Right renal cortex interstitium (tissue), 3 donors: ENCODE measurements at places on chromosomes 3 and 15. TPM values are rescaled to one million over a fixed set of nuclear protein-coding genes. Genes with fewer than 3 reads are reported as not detected.

Gene SI
- polyA plus RNA-seq, result not detected

Gene CXCR6
- polyA plus RNA-seq, result 0.27 TPM

Gene SLC28A1
- 4.7 TPM for polyA plus RNA-seq

Gene WDR48
- polyA plus RNA-seq, result 105 TPM

Gene PLCB2
- 8.3 TPM for polyA plus RNA-seq

Gene TRPM7
- polyA plus RNA-seq, result 50.1 TPM

Gene PARP15
- 0.11 TPM for polyA plus RNA-seq

Gene DUOXA2
- polyA plus RNA-seq, result not detected

Gene C3orf20
- 0.15 TPM for polyA plus RNA-seq

Gene TNNC1
- polyA plus RNA-seq, result 9.6 TPM

Gene HTR3E
- polyA plus RNA-seq, result not detected

Gene ROPN1B
- 0.68 TPM for polyA plus RNA-seq

Gene SERF2
- 653 TPM for polyA plus RNA-seq

Gene EDEM1
- 18.8 TPM for polyA plus RNA-seq

Gene LMAN1L
- polyA plus RNA-seq, result not detected

Gene PRKAR2A
- 53.6 TPM for polyA plus RNA-seq

Gene ADGRG7
- 0.10 TPM for polyA plus RNA-seq

Gene CCNB2
- polyA plus RNA-seq, result 46.9 TPM

DNA sequence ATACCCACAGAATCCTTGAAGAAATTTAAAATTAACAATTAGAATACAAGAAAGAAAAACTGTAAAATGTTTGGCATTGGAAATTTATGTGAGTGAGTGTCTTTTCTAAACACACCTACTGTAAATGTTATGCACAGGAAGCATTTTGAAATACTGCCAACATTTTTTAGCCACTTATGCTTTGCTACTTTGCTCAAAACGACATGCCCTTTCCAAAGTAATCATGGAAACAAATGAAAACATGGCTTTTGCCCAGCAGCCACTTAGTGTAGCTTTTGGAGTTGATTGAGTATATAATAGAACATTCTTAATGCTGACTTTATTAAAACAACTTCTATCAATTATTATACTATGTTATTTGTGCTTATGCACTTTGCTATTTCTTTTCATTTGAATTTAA lies 823.0 kb downstream of the CADM2 start:
- DNase-seq, result no peak

- no peak for DNase-seq
Observed at GRCh38 chr15:68697711-68698690, 119.2 kb downstream of the CORO2B start.

DNA sequence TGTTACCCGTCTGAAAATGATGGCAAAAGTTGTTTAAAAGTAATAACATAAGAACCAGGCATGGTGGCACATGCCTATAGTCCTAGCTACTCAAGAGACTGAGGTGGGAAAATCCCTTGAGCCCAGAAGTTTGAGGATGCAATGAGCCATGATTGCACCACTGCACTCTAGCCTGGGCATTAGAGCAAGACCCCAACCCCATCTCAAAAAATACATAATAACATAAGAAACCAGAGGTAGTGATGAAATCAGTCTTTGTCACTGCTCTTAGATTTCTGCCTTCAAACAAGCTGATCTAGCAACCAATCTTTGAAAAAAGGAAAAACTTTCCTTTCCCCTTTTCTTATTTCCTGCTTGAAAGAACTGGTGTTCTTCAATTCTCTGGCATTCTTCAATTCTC lies 71.3 kb downstream of the TMCC1 start:
- no peak for DNase-seq

- no peak for DNase-seq
Observed at GRCh38 chr3:148950806-148951205, 40.5 kb upstream of the GYG1 start.

DNA sequence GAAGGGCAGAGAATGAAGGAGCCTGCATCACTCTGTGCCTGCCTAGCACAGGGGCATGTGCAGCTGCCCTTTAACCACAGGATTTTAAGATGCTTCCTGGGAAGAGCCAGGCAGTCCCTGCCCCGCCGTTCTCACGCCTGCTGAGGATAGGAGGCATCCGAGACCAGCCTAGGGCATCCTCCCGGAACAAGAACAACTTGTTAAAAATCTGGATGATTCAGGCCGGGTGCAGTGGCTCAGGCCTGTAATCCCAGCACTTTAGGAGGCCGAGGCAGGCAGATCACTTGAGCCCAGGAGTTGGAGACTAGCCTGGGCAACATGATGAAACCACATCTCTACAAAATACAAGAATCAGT lies 15.2 kb downstream of the NRROS start:
- DNase-seq, result no peak

DNA sequence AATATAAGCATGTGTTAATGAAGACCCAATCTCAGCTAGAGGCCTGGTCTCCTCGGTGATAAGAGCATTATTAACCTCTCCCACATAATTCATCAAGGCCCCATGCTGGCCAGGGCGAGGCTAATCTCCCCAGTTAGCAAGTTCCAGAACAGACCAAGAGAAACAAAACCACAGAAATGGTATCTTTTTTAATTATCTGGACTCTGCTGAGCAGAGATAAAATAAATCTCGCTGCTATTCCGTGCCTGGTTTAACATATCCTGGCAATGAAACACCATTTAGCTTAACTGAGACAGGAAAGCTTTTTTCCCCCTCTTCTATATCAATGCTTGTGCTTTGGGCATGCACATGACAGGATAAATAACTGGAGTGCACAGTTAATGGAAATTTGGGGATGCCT lies 72.5 kb upstream of the ARHGEF3 start:
- DNase-seq, result no peak

- no peak for DNase-seq
Observed at GRCh38 chr15:99441444-99441800, 124.4 kb upstream of the MEF2A start.

GRCh38 chr3:98574132-98574531 lies 19.3 kb downstream of the CPOX start:
- no peak for DNase-seq

- no peak for DNase-seq
Observed at GRCh38 chr15:34933432-34933975, 36.0 kb downstream of the AQR start.

- DNase-seq, result no peak
Observed at GRCh38 chr15:73108676-73109075, 56.4 kb downstream of the NEO1 start.

GRCh38 chr3:10312391-10312790 lies 8.5 kb downstream of the SEC13 start:
- no peak for DNase-seq

DNA sequence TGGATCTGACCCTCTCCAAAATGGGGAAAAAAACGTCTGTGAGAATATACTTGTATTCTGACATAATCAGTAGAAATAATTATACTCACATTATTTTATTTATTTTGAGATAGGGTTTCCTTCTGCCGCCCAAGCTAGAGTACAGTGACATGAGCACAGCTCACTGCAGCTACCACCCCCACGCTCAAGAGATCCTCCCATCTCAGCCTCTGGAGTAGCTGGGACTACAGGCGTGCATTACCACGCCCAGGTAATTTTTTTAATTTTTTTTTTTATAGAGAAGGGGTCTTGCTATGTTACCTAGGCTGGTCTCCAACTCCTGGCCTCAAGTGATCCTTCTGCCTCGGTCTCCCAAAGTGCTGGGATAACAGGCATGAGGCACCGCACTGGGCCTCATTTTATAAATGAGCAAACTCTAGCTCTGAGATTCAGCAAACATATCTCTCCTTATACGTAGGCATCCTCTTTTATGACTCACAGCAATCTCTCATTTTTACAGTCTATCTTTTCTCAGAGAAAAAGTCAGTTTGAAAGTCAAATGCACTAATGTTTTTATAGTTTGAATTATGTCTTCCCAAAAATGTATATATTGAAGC lies 989 bp upstream of the VGLL3 start:
- DNase-seq, result no peak

- no peak for DNase-seq
Observed at GRCh38 chr15:78717956-78718656, 77.1 kb upstream of the CHRNB4 start.

DNA sequence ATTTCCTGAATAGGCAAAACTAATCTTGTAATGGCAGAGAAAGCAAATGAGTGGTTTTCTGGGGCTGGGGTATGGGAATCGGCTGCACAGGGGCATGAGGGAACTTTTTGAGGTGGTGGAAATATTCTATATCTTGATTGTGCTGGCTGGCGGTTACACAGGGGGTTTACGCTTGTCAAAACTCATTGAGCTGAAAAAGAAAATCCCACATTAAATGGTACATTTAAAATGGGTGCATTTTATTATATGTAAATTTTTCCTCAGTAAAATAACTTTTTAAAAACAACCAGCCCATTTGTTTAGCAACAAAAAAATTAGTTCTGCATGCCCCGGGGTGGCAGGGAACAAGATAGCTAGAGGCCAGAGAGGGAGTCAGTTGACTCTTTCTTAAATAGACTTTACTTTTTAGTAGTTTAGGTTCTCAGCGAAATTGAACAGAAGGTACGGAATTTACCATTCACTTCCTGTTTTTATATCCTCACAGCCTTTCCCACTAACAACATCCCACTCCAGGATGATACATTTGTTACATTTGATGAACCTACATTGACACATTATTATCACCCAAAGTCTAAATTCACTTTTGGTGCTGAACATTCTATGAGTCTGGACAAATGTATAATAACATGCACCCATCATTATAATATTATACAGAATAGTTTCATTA lies 41.2 kb upstream of the BCL2A1 start:
- no peak for DNase-seq

DNA sequence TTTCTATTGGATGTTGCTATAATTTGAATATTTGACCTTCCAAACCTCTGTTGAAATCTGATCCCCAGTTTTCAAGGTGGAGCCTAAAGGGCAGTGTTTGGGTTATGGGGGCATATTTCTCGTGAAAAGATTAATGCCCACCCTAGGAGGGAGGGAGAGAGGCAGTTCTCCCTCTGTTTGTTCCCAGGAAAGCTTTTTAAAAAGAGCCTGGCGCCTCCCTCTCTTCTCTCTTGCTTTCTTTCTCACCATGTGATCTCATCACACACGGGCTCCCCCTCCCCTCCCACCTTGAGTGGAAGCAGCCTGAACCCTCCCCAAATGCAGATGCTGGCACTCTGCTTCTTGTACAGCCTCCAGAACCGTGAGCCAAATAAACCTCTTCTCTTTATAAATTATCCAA lies 12.4 kb upstream of the GABRA5 start:
- no peak for DNase-seq

DNA sequence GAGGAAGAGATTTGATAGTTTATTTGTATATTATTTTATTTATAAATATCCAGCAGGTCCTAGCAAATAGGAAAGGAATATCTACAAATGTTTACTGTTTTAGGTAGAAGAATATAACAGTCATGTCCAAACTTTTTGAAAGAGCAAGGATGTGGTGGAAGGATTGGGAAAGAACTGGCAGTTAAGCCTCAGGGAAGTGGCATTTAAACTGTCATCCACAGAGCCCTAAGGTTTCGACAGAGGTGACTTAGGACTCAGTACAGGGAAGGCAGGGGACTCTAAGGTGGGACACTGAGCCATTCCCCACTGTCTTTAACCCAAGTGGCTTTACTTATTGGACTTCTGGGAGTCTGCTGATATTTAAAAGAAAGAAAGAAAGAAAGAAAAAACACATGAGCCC lies 11.8 kb upstream of the TMEM87A start:
- DNase-seq, result no peak

- DNase-seq, result no peak
Observed at GRCh38 chr3:138786788-138787271, 47.9 kb downstream of the PIK3CB start.

DNA sequence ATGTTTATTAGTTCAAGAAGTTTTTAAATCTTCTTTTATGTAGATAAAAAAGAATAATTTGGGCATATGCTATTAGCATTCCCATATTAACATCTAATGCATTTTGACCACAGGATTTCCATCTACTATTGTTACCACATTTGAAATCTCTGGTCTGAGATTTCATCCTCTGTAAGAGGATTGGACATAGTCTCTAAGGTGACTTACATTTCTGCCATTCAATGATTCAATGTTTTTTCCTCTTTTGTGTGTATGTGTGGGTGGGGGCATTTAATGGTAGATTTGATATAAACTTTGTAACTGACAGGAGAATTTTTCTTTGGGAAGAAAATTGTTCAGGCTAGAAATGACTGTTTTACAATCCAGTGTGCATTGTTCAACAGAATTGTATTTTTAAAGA lies 307.3 kb upstream of the RBMS3 start:
- no peak for DNase-seq

DNA sequence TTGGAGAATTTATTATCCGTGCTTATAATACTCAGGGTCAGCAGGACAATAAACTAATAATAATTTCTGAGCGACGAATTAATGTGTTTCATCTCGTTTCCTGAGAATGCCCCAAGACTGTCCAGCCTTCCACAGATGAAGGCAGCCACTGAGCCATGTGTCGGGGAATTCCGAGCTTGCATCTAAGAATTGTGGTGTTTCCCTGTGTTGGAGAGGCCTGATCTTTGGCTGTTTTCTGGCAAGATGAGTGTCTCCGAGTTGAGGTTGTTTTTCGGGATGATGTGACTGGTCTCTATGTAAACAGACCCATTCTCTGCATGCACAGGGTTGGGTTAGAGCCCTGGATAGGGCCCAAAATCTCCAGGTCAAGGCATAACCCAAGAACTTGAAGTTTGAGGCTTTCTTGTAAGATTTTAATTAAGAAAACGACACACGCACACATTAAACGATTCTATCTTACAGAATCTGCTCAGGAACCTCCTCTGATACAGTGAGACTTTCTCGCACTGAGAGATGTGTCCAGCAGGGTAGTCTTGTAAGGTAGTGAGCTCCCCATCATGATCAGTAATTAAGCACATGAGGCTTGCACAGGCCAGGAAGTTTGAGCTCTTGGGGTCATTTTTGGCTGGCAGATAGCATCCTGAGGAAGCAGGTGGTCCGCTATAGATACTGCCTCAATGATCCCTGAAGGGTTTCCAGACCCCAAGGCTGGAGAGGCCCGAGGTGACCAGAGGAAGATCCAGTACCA lies 14.4 kb downstream of the FGD5 start:
- no peak for DNase-seq

DNA sequence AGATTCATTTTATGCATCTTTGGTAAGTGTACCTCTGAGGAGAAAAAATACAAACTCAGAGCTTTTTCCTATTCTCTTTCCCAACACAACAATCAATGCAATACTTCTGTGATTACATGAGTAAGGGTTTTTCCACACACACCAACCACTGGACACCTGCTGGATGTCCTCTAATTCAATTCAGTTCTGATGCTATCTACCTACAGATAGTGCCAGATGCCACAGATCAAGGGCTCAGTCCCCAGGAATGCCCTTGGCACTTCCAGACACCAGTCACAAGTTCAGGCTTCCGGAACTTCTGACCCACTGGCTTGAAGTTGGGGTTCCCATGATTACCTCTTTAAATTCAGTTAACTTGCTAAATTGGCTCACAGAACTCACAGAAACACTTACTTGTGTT lies 511.5 kb downstream of the AGBL1 start:
- no peak for DNase-seq

DNA sequence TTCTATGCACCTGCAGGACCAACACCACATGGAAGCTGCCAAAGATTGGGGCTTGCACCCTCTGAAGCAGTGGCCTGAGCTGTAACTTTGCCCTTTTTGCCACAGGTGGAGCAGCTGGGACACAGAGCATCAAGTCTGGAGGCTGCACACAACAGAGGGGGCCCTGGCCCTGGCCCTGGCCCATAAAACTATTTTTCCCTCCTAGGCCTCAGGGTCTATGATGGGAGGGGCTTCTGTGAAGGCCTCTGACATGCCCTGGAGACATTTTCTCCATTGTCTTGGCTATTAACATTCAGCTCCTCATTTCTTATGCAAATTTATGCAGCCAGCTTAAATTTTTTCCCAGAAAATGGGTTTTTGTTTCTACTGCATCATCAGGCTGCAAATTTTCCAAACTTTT lies 335.5 kb downstream of the ARPP21 start:
- no peak for DNase-seq
